ENCODE measurements at places on chromosomes 16 and 17. TPM values are rescaled to one million over a fixed set of nuclear protein-coding genes. Genes with fewer than 3 reads are reported as not detected.

The ALDH3A2 gene
- total RNA-seq, result 83.7 TPM

The HBA1 gene
- total RNA-seq, result not detected

The ITGAX gene
- total RNA-seq, result not detected

The STAT5A gene
- total RNA-seq, result 11.4 TPM

The TTYH2 gene
- 6.3 TPM for total RNA-seq

The SCNN1G gene
- not detected for total RNA-seq

The TMEM95 gene
- not detected for total RNA-seq

The KRTAP2-3 gene
- total RNA-seq, result not detected

The RASD1 gene
- total RNA-seq, result 6.0 TPM

The RNF135 gene
- 6.3 TPM for total RNA-seq

The HP gene
- total RNA-seq, result not detected

The TBC1D3E gene
- not detected for total RNA-seq

The MARCHF10 gene
- not detected for total RNA-seq

The ZSCAN10 gene
- not detected for total RNA-seq

The C1QTNF1 gene
- 98.7 TPM for total RNA-seq

The PTGES3L gene
- not detected for total RNA-seq

The CMTM1 gene
- total RNA-seq, result 1.9 TPM

The C17orf67 gene
- 0.68 TPM for total RNA-seq

The HAS3 gene
- 1.3 TPM for total RNA-seq

The TNK1 gene
- total RNA-seq, result 0.08 TPM

The HBA2 gene
- total RNA-seq, result not detected

The TACO1 gene
- total RNA-seq, result 13.6 TPM

The SLFN11 gene
- 62.4 TPM for total RNA-seq

The FOXL1 gene
- 1.1 TPM for total RNA-seq

The CTRB1 gene
- total RNA-seq, result not detected

The KRTAP1-5 gene
- not detected for total RNA-seq

The KRT20 gene
- total RNA-seq, result not detected

The DPEP3 gene
- not detected for total RNA-seq

The RCVRN gene
- total RNA-seq, result not detected

The NHLRC4 gene
- 1.4 TPM for total RNA-seq

The SLC38A8 gene
- total RNA-seq, result not detected
